NCI-H1105 (cell line): ENCODE measurements at places on chromosomes 3 and 15.

GRCh38 chr3:15007681-15008141 lies 57.4 kb downstream of the MRPS25 start:
- DNase-seq = no peak

- no peak for DNase-seq
These were observed 303.7 kb upstream of the IGF1R start for GRCh38 chr15:98344591-98344990.

DNA sequence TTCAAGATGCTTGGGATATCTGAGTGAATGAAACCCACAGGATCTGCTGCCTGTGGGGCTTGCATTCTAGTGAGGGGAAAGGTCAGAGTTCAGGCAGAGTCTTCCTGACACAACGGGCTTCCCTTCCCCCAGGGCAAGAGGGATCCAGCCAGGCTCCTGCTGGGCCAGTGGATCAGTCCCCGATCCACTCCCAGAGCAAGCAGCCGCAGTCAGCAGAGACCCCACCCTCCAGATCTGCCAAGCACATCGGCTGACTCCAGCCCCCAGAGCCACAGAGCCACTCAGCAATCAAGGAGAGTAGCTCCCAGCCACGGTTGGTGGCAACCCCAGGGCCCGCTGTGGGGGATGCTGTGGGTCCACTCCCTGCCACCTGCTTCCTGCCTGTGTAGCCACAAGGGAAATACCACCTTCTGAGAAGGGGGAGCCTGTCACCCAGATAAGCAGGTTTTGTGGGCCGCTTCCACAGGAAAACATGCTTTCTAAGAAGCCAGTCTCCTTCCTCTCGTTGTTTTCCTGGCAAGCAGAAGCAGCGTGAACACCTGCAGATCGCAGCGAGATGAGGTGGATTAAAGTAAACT lies 44.9 kb downstream of the CPN2 start:
- DNase-seq = no peak

DNA sequence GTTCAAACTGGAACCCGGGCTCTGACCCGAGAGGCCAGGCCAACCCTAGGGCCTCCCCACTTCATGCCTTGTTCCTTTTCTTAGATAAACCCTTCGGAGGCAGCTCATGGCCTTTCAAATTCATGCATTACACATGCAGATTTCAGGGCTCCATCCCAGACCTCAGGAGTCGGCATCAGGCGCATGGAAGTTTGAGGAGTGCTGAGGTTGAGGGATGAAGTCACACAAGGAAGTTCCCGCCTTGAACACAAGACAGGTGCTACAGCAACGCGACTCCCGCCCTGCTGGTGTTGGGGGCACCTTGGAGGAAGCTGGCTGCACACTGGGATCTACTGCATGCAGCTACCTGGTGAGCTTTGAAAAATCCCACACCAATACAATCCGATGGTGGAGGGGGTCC lies 245.2 kb upstream of the LYSMD4 start:
- DNase-seq = no peak

GRCh38 chr3:56737006-56737405 lies 53.9 kb upstream of the TASOR start:
- DNase-seq = no peak

- no peak for DNase-seq
These were observed 162.2 kb downstream of the RSRC1 start for GRCh38 chr3:158272081-158272480.

DNA sequence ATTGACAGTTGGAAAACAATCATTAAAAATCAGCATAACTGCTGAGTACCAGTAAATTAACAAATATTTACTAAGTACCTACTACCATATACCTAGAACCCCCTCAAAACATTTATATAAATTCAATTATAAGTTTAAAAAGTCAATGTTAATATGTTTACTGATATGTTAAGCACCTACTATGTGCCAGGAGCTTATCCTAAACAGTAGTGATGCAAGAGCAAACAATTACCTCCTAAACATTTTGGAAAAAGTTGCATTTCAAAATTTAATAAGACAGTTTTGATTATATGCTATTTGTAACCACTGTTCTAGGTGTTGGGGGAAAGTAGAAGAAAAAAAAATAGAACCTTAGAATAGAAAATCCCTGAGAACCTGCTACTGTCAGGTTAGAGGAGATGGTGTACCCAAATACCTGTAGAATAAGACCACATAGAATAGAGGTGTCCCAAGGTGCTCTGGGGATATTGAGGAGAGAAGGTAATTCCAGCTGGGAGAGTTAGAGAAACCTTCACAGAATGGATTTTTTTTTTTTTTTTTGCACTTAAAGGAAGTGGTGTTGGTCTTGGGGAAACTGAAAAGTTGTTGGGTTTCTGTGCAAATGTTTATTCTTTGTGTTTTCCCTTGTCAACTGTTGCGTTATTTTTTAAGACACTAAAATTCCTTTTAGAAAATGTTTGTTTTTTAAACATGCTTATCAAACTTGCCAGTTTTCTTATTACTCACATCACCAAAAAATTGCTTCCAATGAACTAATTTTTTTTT lies 16.0 kb downstream of the SNRK start:
- no peak for DNase-seq

DNA sequence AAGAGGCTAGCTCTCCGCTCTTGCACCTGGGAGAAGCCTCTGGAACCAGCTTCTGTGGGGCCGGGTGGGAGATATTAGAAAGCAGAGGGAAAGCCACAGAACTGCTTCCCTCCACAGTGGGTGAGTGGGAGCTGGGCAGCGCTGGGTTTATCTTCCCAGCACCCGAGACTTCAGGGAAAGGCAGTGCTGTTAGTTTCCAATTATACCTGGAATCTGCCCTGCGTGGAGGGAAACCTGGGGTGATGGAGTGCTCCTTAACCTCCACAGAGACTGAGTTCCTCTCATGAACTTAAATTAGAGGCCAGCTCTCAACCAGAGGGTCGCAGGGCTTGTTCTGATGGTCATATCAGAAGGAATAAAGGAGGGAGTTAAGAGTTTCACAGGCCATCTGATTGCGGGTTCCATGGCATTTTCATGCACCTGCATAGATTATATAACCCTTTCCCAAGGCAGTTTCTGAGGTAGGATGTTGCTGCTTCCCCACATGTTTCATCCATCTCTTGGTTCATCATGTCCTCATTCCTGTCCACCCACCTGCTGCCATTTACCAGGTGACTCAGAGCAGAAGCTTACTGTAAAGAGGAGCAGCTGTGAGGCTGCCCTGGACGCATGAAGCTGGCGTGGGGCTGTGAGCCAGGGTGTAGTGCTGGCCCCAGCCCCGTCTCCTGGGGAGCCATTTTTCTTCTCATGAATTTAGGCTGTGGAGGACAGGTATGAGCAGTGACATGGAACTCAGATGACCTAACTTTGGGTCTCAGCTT lies 42.5 kb downstream of the CA12 start:
- no peak for DNase-seq

- DNase-seq = peak; percentile 59
These were observed 539 bp upstream of the LAMB2 start for GRCh38 chr3:49133226-49133951.

GRCh38 chr3:87298111-87298718 lies 21.8 kb upstream of the POU1F1 start:
- DNase-seq = no peak

GRCh38 chr3:171099911-171100310 lies 73.4 kb upstream of the SLC2A2 start:
- DNase-seq = no peak

GRCh38 chr3:194273743-194274310 lies 77.3 kb downstream of the CPN2 start:
- no peak for DNase-seq

DNA sequence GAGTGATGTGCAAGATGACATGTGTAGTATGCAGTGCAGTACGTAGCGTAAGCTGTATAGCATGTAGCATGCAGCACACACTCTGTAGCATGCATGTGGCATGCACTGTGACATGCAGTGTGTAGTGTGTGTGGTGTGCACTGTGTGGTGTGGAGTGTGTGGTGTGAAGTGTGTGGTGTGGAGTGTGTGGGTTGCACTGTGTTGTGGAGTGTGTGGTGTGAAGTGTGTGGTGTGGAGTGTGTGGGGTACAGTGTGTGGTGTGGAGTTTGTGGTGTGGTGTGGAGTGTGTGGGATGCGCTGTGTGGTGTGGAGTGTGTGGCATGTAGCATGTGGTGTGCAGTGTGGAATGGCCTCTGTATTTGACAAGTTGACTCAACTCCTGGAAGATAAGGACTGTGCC lies 39.2 kb downstream of the ROPN1B start:
- DNase-seq = no peak

- no peak for DNase-seq
These were observed 79.0 kb upstream of the CDV3 start for GRCh38 chr3:133494469-133494868.
